EH (cell line): ENCODE measurements at places on chromosomes 2 and 18.

DNA sequence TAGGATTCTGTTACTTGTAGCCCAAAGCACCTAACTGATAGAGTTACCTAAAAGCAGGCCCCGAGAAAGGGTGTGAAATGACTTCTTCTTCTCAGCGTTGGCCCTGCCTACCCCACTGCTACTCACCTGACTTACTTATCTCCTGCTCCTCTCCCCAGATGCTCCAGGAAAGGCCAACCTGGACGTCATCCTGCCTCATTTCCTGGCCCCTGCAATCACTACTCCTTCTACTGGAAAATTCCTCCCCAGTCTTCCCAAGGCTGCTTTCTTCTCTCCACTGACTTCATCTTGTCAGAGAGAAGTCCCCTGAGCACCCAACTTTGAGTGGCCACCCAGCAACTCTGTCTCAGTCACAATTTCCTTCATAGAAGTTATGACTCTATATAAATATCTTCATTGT lies 63.4 kb upstream of the KLF7 start:
- no peak for DNase-seq

DNA sequence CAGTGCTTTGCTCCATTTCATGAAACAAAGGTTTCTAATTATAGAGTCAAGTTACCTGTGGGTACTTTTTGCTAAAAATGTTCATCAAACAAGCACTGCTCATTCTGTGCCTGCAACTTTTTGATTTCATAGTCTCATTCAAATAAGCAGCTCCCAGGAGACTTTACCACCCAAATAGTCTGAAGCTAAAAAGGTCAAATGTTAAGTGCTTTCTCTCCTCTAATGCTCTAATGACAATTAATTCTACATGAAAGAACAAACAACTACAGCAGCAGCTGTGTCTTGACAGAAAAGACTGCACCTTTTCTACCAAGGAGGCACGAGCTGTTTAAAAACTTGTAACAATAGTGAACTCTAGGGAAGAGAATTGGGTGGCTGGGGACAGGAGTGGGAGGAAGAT lies 65.3 kb downstream of the CCDC93 start:
- no peak for DNase-seq

- DNase-seq: no peak
Observed at GRCh38 chr2:187365315-187365714, 82.7 kb downstream of the CALCRL start.

DNA sequence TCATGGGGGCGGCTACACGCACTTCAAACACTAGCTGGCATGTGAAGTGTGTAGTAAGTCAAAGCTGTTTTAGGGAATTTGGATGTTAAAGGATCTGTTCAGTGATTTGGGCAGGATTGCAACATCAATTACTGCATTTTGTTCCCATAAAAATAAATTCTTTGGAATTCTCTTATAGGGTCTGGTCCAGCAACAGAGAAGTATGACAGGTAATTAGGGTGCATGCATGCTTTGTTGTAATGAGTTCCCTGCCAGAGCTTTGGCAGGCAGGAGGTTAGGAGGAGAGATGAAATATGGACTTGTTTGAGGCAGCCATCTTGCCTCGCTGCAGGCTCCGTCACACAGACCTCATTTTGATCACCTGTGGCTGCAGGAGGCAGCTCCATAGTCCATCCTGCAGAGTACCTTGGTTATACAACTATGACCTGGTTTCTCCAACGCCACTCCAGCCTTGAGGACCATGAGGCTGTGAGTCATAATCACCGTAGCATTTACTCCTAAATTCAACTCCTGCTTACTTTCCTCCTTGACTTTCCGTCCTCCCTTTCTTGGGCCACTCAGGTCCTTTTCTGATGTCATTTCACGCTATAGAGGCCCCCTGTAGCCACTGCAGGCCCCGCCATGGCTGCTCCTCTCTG lies 26.5 kb upstream of the EML4 start:
- DNase-seq: no peak

GRCh38 chr18:80046011-80046410 lies 11.8 kb downstream of the RBFA start:
- no peak for DNase-seq

- peak; percentile 13 for DNase-seq
Observed at GRCh38 chr18:28960146-28960545, 783.2 kb upstream of the CDH2 start.

GRCh38 chr2:52918551-52918950 lies 849.1 kb upstream of the CHAC2 start:
- no peak for DNase-seq
